Endodermal cell (in vitro differentiated cells): ENCODE measurements at places on chromosomes 3 and 15. TPM values are rescaled to one million over a fixed set of nuclear protein-coding genes. Genes with fewer than 3 reads are reported as not detected.

GRCh38 chr3:126621627-126622345 is 33.1 kb downstream of the TXNRD3 start:
- no peak for DNase-seq

DNA sequence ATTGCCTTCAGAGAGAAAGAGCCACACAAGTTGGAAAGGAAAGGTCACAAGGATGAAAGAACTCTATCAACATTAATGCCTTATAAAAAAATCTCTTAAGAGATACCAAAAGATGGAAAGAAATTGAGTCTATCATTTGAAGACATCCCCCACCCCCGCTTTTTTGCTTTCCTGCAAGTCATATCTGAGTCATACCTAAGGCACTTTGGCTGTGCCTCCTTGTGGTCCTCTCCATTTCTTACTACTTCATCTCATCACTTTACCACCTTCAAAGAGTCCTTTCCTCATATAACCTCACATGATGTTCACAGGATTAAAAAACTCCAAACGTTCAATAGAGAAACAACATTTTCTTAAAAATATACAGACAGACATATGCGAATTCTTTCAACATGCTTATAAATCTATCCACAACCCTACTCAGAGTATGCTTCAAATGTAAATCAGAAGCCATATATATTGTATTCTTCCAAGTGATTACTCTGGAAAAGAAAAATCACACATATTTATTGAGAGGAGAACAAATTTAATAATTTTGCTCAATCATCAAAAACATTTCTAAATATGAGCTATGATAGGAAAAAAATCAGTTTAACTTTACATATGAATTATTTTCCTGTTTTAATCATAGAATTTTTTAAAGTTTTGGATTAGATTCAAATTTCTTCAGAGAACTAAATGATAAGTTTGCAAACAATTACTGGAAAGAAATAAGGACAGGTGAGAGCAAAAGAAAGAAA is 1003.9 kb upstream of the CFAP20DC start:
- no peak for DNase-seq

DNA sequence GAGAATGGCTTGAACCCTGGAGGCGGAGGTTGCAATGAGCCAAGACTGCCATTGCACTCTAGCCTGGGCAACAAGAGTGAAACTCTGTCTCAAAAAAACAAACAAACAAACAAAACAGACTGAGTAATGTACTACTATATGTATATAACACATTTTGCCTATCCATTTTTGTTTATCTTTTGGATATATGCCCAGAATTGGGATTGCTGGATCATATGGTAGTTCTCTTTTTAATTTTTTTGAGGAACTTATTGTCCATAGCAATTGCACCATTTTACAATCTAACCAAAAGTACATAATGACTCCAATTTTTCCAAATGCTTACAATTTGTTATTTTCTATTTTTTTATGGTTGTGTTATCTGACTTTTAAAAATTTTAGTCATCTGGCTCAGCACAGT is 47.3 kb downstream of the GMPS start:
- DNase-seq: no peak

- peak; percentile 67 for DNase-seq
Measured at GRCh38 chr3:128173849-128174248, 20.6 kb downstream of the EEFSEC start.

WNT5A gene
- 0.59 to 2.4 TPM (median 1.4 TPM) in 3 replicates for total RNA-seq

CHCHD6 gene
- total RNA-seq: 30.9 to 35.5 TPM (median 34.4 TPM) in 3 replicates
